ENCODE measurements at places on chromosomes 12 and 14. TPM values are rescaled to one million over a fixed set of nuclear protein-coding genes. Genes with fewer than 3 reads are reported as not detected.

The BMAL2 gene
- total RNA-seq, result 7.6 TPM

DNA sequence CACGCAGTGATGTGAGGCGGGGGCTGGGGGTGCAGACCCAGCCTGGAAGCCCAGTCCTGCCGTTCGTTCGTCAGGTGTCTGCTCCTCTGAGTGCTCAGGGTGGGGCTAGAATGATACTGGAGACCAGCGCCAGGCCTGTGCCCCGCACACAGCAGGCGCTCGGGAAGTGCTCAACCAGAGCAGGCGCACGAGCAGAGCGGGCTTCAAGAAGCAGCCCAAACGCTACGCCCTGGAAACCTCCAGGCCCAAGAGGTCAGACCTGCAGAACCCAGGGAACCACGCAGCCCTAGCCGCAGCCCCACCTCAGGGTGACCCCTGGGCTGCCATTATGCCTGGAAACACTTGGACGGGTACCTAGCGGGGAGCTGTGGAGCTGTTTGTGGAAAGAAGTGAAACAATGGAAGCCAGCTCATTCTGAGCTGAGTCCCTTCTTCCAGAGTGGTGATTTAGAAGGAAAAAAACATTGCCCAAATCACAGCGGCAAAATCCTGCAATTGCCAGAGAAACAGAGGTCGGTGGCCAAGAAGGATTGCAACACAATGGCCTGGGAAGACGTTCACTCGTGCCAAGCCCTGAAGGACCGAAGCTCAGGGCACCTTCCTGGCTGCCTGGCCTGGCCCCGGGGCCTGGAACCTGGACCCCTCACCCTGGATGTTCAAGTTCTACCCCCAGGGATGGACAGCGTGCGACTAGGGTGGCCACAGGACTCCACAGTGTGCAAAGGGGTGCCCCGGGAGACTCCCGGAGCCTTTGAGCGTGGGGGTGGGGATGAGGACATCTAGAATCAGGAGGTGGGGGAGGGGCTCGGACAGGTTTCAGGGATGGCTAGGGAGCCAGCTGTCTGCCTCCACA is 40.4 kb upstream of the DIO3 start:
- DNase-seq, result peak; percentile 62

DNA sequence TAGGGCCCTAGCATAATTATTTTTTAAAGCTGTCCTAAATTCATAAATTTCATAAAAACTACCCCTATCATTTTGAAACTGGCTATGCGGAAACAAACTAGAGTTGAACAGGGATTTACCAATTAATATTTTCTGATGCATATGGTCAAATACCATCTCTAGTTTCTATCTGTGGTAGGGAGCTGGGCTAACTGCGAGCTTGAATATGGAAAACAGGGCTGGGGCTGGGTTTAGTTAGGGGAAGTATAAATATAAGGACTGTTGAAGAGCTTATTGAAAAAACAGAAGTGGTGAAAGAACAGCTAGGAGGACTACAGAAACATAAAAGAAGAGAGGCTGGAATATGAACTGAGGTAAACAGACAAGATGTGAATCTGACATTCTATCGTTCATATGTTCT is 91.8 kb downstream of the SLC38A1 start:
- DNase-seq, result no peak

The AMIGO2 gene
- total RNA-seq, result 61.7 TPM

- no peak for DNase-seq
These were observed 302.1 kb upstream of the FBXO33 start for GRCh38 chr14:39734306-39734705.

The TMEM132D gene
- total RNA-seq, result not detected

The TPPP2 gene
- total RNA-seq, result 0.62 TPM

DNA sequence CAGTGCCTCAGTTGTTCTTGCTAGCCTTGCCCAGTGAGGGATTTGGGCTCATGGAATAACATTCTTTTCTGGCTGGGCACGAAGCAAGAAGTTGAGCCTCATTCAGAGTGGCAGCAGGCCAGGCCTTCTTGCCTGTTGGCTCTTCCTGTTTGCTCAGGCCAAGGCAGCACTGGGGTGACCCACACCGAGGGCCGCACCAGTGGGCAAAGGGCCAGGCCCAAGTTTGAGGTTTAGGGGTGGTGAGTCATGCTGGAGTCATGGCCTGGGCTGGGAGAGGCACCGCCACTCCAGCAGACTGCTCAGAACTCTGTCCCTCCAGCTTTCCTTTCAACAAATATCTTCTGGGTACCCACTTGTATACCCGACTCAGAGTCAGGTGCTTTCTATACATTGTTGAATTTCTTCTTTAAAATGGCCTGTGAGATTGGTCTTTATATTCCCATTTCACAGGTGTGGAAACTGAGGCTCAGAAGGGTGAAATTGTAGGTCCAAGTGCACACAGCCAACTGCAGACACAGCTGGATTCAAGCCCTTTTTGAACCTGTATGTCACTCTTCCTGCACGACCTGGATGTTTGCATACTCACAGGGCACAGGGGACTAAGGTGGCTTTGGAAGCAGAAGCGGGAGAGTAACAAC is 279.4 kb downstream of the FOXN3 start:
- DNase-seq, result peak; percentile 81

DNA sequence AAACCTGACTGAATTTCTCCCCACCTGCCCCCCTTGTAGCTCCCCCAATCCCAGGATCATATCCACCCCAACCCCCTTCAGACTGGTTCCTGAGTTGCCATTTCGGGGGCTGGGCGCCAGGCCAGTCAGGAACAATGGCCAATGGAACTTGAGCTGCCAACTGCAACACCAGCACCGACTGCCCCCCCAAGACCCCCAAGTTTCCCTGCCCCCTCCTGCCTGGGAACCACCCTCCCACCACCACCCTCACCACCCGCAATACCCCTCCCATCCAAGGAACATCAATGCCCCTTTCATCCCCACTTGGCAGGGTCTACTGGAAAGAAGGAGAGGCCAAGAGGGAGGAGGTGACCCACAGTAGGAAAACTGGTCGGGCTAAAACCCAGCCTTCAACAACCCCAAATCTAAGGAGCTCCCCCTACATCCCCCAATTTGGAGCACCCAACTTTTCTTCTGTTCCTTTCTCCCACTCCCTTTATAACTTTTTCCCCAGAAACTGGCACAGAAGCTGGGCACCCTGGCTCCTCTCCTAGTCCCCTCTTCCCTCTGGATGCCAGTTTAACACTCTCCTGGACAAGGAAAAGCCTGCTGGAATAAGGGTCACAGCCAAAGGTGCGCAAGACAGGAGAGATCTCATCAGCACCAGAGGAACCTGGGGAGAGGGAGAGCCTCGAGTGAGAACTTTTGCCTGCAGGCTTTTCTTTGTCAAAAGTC is 1.6 kb upstream of the NDRG2 start:
- DNase-seq, result no peak

DNA sequence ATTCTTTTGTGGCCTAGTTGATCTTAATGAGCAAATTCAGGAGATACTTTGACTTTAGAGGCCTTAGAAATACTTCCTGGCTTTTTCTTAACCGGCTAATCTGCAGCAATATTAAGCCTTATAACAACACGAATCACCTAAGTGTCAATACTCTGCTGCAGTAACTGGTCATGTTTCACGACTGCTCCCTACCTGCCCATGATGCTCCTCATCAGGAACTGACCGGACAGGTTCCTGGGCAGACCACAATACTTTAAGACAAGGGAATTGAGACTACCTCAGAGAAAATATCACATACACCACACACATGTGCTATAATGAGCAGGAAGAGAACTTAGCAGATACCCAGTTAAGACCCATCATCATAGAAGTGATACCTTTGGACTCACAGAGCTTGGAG is 211.9 kb upstream of the BMP4 start:
- DNase-seq, result no peak

- no peak for DNase-seq
These were observed 213.0 kb downstream of the MON2 start for GRCh38 chr12:62679608-62680007.

GRCh38 chr12:62805517-62805916 is 129.4 kb downstream of the PPM1H start:
- no peak for DNase-seq

GRCh38 chr12:57416039-57416996 is 14.5 kb downstream of the R3HDM2 start:
- no peak for DNase-seq

GRCh38 chr14:100376751-100377171 is 53.6 kb downstream of the SLC25A47 start:
- no peak for DNase-seq

The CCDC197 gene
- total RNA-seq, result not detected

The ETV6 gene
- 97.4 TPM for total RNA-seq

The MGP gene
- total RNA-seq, result 500 TPM
